ENCODE measurements at places on chromosomes 11 and 22.

DNA sequence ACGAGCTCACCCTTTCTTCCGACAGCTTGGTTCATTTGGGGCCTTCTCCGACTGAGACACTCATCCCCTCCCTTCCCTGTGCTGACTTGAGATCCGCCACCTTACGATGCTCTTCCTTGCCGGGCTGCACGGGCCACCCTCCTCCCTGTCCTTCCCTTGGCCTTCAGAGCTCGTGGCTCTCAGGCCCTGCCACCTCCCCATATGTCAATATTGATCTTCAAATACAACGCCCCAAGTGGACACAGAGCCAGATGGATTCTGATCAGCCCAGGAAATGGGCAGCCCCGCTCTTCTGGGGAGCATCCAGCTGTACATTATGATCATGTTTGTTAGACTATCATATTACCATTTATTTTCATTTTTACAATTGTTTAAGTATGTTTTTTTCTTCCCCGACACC lies 812.8 kb downstream of the TBC1D22A start:
- peak; percentile 58 for DNase-seq

GRCh38 chr11:73931039-73931645 lies 19.7 kb upstream of the DNAJB13 start:
- DNase-seq, result no peak

DNA sequence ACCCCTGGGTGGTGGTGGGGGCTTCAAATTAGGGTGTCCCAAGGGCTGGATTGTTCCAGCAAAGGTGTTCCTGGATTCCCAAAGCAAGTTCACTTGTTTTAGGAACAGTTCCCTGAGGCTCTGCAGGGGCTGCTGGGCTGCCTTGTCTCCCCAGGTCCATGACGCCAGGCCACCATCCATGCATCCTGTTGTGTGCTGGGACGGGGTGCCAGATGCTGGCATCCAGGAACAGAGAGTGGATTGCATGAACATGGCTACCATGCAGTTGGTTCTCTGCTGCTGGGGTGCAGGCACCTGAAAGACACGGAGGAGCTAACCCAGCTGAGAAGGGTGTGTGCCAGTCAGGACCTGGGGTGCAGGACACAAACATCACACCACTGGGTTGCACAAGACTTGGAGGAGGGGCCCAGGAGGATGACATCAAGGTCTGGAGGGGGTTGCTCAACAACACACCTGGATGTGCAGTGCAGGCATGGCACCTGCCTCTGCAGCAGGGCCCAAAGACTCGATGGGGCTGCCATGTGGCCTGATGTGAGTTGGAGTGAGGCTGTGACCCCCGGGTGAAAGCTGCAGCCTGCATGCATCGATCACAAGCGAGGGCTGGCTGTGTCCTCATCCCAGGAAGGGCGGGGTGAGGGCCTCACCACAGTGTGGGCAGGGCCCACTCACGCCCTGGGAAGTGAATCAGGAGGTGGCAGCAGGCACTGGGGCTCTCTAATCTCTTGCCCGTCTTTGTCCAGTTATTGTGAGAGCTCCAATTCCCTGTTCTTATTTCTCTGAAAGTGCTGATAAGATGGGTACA lies 74.0 kb upstream of the CLDN5 start:
- no peak for DNase-seq

- DNase-seq, result no peak
Measured at GRCh38 chr11:94472916-94473799, 20.5 kb downstream of the MRE11 start.

Measured in prostate gland (tissue), 2 donors.